ENCODE measurements at places on chromosomes 7 and 10.

DNA sequence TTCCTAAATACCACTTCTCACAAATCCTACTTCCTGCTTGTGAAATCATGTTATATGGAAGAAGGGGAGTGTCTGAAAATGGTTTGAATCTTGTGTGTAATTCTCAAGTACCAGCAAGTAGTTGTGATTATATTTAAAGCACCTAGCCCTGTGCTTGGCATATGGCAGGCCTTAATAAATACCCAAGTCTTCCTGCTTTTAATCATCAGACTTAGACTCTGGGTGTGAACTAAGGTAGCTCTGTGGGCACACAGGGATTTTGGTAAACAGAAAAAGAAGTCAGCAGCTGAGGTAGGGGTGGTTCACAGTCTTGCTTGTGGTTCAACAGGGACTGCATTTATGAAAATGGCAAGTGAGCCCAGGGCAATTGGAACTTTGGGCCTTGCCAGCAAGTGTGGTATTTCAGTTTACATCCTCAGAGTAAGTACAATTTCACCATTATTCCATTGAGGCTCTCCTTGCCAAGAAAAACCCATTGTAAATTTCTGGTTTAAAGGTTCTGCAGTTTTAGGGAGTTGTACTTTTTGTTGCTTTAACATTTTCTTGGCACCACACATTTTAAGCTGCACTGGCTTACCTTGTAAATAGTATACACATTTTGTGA lies 215.5 kb downstream of the AUTS2 start:
- no peak for DNase-seq

GRCh38 chr7:4851459-4852422 lies 10.1 kb downstream of the PAPOLB start:
- no peak for DNase-seq

GRCh38 chr10:61830072-61830845 lies 71.2 kb upstream of the ARID5B start:
- no peak for DNase-seq

- no peak for DNase-seq
Observed at GRCh38 chr7:105622106-105622731, 40.9 kb upstream of the EFCAB10 start.
